Urothelium cell line (cell line): ENCODE measurements at places on chromosomes 16 and 17.

DNA sequence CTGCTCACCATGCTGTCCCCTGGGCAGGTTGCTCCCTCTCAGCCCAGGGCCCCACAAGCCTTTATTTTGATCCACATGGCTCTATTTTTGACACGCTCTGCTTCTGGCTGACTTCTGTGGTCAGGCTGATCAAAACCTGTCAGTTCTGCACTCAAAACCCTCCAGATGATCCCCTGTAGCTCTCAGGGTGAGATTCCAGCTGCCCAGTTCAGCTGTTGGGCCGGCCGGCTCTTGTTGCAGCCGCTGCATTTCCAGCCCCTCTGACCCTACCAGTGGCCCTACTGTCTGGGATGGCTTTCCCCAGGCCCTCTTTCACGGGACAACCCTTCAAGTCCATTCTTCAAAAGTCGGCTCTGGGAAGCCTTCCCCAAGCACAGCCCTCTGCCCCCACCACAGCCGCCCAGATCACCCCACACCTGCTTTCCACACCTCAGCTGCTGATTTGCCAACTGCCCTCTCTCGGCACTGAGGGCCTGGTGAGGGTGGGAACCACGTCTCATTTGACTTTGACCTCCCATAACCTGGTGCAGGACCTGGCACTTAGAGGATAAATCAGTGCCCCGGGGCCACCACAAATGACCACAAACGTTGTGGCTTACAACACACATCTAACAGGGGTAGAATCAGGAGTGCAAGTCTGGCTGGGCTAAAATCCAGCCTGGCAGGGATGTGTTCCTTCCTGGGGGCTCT lies 16.3 kb upstream of the CACNG4 start:
- no peak for DNase-seq

DNA sequence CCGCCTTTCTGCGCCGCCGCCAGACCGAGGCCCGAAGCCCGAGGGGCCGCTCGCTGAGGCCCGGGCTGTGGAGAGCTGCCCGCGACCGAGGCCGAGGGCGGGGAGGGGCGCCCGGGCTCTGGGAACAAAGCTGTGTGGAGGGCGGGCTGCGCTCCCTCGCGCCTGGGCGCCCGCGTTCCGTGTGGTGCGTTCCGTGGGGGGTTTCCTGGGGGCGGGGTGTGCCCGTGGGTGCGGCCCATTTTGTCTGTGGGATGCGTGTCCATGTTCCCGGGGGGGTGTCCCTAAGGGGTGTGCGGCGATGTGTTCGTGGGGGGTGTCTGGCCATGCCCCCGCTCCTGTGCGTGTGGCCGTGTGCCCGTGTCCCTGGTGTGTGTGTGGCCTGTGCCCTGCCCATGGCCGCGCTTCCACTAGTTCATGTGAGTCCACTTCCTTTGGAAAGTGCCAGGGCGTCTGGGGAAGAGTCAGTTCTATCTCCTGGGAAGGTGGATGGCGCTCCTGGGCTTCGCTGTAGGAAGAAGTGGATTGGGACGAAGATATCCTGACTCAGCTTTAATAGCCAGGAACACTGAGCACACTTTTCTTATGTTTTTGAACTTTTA lies 520 bp downstream of the JPT2 start:
- DNase-seq, result peak; percentile 42

GRCh38 chr16:3004781-3005284 lies 7.9 kb upstream of the CLDN9 start:
- no peak for DNase-seq

DNA sequence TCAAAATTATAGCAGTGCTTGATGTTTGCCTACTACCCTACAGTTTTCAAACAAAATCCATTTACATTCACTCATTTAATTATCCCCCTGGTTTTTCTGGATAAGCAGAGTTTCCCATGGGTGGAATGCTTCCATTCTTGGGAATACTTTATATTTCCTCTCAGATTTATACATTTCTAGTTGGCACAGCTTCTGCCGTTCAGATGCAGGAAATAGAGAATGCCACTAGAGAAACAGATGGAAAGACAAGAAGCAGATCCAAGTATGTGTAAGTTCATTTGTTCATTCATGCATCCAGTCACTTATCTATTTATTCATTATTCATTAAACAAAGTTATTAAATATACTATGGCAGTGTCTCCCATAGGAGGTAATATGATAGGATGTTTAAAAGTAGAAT lies 65.0 kb upstream of the CACNG5 start:
- no peak for DNase-seq

- DNase-seq, result no peak
These were observed 1.7 kb upstream of the SGCA start for GRCh38 chr17:50163843-50164696.

DNA sequence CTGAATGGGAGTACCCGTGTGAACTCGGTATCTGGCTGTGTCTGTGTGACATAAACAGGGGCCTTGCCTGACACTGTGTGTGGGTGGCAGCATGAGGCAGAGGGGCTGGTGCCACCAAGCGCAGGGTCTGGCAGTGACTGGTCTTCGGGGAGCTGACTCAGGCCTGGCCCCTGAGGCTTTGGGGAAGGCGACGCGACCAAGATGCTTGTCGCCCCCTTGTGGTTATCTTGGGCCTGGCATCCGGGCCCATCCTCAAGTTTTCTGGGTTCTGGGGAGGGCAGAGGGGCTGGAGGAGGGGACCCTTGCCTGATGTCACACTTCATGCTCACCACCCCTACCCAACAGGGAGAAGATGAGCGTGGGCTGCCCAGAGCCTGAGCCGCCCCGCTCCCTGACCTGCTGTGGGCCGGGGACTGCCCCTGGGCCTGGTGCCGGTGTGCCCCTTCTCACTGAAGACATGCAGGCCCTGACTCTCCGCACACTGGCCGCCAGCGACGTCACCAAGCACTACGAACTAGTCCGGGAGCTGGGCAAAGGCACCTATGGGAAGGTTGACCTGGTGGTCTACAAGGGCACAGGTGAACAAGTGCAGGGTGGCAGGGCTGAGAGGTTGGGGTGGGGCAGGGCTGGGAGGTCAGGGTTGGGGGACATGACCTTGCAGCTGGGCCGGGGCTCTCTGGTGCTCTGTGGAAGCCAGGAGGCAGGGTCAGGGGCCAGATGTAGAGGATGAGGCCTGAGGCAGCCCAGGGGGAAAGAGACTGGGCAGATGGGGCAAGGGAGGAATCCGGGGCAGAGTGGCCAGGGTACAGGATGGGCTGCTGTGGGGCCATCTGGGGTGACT lies 24.9 kb downstream of the SBK1 start:
- DNase-seq, result peak; percentile 68

DNA sequence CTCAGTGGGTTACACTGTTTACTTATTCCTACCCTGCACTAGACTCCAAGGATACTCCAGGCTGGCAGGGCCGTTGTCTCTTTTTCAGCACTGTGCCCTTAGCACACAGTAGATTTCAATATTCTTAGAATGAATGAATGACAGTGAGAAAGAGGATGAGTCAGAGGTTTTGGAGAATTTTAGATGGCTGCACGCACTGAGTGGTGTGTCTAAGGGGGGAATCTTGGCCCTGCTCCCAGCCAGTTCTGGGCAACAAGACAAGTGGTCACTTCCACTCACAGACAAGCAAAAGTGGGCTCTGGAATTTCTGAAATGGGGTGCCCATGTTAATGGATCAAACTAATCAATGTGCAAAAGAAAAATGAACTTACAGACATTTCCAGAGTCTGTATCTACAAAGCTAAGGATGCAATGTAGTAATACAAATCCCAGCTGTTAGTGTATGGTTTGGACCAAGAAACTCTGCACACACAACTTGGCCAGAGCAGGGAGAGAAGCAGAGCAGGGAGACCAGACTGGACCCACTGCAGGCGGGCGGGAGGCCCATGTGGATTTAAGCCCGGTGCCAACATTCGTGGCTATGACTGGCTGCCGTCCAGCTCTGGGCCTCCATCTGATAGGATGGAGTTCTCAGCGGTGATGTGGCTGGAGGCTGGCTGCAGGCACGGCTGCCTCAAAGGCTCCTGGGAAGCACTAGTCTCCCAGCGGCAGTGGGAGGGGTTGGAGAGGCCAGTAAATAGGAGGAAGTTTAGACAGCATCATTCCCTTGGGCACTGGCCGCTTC lies 95.6 kb upstream of the CDYL2 start:
- DNase-seq, result peak; percentile 78

DNA sequence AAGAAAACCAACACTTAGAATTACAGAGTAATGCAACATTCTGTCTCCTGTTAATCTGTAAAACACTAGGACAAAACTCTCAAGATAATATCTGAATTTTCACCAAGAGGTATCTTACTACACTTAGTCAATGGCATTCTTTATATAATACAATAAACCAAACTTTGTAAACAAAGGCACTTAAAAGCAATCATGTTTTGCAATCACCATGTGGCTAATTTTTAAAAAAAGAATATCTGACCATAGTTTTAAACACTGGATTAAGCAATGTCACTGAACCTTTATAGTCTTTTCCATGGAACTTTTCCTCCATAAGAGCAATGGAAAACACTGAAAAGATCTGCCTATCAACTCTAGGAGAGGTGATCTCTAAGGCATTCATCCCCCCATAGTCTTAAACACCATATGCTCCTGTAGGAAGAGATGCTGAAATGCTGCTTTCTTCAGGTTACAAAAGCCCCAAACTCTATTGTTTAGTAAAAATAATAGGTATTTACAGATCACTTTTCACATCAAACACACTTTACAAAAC lies 144.2 kb upstream of the CORO6 start:
- DNase-seq, result no peak

GRCh38 chr17:63497708-63498483 lies 21.0 kb downstream of the ACE start:
- DNase-seq, result no peak

- DNase-seq, result no peak
These were observed 87.4 kb upstream of the COX10 start for GRCh38 chr17:13981881-13982280.

GRCh38 chr16:27334192-27334764 lies 20.5 kb downstream of the IL4R start:
- DNase-seq, result no peak

GRCh38 chr17:78714534-78714933 lies 67.5 kb downstream of the CYTH1 start:
- DNase-seq, result no peak

DNA sequence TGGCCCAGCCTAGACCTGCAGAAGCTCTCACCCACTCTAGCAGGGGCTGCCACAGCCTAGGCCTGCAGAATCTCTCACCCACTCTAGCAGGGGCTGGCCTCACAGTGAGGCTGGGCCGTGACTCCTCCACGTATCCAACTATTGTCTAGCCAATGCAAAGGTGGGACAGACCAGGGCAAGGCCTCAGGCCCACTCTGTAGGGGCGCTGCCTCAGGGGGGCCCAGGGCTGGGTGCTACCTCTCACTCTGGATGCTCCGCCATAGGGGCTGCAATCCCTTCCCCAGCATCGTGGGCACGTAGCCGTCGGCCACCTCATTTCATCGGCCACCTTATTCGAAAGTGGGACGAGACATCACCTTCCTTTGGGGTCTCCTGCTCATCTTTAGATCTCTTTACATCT lies 51.7 kb downstream of the RPH3AL start:
- no peak for DNase-seq

DNA sequence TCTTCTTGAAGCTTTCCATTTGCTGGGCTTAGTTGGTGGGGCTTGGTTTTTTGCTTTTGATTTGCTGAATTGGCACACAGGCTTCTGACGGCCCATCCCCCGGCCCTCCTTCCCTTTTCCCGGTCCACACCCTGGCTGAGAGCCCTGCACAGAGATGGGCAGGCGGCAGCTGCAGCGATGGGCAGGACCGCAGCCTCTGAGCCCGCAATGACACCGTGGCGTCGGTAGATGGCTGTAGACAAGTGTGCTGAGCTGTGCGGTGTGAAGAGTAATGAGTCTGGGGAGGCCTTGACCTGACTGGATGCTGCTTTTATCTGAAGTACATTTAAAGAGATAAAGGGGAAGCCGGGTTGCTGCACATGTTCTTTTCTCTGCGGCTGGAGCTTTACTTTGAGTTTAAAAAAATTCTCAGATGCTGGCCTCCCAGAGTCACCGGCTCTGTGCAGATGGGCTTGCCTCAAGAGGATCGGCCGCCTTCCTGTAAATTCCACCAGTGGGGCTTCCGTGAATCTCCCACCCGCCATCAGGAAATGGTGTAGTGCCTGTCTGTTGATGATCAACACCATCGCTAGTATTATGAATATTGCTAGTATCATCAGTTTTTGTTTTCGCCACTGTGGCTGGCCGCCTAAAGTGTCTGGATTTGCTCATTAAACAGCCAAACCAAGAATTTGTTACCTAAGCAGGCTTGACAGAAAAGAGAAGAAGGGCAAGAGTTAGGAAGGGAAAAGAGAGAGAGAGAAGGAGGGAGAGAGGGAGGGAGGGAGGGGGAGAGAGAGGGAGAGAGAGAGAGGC lies 245.6 kb upstream of the RBFOX1 start:
- DNase-seq, result peak; percentile 71

GRCh38 chr17:39151943-39152818 lies 744 bp upstream of the PLXDC1 start:
- DNase-seq, result peak; percentile 64

- DNase-seq, result no peak
These were observed 21.4 kb downstream of the HAPSTR1 start for GRCh38 chr16:9112844-9113186.

- DNase-seq, result no peak
These were observed 2.3 kb downstream of the UBB start for GRCh38 chr17:16383216-16383615.

DNA sequence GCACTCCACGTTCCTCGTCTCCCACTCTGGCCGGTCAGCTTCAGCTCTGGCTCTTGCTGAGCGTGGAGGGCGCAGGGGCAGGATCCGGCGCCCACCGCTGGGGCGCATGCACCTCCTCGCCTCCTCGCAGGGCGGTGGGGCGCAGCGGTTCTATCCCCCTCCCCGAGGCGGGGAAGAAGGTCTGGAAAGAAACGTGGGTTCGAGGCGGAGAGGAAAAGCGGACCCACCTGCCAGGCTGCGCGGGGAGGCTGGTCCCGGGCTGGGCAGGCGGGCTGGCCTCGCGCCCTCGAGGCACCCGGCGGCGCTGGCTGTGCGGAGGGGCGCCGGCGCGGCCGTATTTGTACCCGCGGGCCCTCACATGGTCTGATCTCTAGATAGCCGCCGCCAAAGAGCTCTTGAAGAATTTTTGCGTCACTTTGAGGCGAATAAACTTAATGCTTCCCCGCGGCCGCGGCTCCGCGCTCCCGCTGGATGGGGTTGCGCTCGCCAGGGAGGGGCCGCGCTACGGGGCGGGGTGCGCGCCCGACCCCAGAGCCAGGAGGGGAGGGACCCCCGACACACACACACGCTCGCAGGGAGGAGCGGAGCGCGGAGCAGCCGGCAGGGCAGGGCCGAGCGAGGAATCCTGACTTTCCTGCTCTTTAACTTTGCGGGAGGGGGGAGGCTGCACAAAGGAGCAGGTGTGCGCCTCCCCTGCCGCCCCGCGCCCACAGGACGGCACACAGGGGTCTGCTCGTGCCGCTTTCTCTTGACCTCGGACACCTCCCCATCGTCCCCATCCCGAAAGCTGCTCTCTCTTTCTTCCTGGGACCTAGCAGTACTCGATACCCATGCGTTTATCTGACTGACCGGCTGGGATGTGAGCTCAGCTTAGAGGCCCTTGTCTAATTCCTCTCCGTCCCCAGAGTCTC lies at the start of gene SLC6A4:
Gene SLC6A4 (minus strand): TSS at position 312 of the 911 bp plus-strand sequence. CDS start 13,739 bp downstream, outside the sequence.
- DNase-seq, result no peak

DNA sequence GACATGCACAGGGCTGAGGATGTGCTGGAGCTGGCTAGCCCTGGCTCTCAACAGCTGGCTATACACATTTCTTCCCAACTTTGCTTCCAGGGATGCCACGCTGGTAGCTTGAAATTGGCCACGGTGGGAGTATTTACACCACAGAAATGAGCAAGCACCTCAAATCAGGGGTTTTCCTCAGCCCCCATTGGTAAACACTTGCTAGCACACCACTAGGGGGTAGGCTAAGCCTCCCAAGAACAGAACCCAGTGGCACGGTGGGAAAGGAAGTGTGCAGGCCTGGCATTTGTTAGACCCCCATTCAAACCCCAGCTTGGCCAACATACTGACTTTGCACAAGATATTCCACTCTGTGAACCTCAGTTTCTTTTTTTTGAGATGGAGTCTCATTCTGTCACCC lies 12.9 kb downstream of the DRC3 start:
- DNase-seq, result no peak

- DNase-seq, result no peak
These were observed 15.9 kb upstream of the PECAM1 start for GRCh38 chr17:64406321-64407200.
